ENCODE measurements at places on chromosomes 16 and 17. TPM values are rescaled to one million over a fixed set of nuclear protein-coding genes. Genes with fewer than 3 reads are reported as not detected.
A peak's percentile ranks its signal among the peaks of the same experiment; 100 is the strongest.

NPIPB13 gene
- polyA plus RNA-seq = 1.7 TPM

DNA sequence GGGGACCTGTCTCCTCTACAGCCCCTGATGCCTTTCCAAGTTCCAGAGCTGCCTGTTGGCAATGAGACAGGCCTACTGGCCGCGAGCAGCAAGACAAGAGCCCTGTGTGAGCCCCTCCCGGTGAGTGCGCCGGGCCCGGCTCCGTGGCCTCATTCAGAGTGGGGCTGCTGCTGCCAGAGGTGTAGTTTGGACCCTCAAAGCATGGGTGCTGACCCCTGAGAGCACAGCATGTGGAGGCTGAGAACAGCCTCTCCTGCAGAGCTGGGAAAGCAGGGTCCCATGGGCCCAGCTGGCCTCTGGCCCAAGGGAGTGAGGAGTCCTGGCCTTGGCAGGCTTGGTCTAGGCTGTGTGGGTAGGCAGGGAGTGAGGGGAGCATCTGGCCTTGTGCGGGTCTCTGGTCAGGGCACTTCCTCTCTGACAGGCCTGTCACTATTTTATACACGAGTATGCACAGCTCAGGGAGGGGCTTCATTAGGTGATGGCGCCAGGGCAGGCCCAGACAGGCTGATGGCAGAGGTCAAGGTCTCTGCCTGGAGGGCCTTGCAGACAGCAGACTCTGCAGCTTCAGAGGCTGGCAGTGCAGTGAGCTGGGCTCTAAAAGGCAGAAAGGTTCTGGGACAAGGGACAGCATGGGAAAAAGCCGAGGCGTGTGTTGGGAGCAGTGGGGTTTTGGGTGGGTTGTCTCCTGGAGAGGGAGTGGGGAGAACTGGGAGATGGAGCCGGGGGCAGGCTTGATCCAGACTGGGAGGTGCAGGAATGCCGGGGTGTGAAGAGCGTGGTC lies 43.4 kb downstream of the ADCY7 start:
- DNase-seq = no peak

DNA sequence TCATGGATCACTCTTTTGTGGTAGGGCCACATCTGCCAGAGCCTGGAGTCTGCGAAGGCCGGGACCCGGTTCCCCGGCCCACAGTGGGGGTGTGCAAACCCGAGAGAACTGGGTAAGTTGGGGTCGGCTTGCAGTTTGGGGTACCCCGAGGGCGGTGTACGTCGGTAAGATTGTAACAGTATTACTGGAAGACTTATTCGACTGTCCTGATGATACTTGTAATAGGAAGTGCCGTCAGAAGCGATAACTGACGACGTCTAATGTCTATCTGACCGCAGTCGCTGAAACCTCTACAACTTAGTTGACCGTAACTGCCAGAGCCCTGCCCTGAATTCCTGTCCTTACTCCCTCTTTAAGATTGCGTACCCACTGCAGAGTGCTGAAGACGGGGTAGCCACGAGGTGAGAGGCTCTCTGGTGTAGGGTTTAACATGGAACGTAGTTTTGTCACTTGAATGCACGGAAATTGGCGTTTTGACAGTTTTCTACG lies 24.0 kb downstream of the TRPV2 start:
- DNase-seq = no peak

CIBAR2 gene
- 0.31 TPM for polyA plus RNA-seq

GRCh38 chr17:6753006-6753445 lies 2.8 kb upstream of the XAF1 start:
- DNase-seq = peak; percentile 20

DNA sequence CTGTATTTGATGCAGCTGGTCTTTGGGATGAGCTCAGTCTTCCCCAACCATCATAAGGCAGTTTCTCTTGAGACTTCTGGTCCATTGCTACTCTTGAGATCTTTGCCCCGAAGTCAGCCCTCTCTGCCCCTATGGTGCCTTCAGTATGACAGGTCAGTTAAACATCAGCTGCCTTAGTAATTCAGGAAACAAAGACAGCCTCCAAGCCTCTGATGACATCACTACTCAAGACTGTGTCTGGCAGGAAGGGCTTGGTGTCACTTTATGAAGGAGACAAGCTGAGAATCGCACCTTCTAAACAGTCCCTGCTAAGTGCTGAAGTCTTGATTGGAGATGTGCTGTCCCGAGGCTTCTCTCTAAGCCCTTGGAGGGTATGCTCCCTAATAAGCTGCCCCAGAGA lies 104.9 kb upstream of the TBX2 start:
- no peak for DNase-seq

- DNase-seq = peak; percentile 93
These were observed 126.0 kb upstream of the CIBAR2 start for GRCh38 chr16:85238233-85238647.

DNA sequence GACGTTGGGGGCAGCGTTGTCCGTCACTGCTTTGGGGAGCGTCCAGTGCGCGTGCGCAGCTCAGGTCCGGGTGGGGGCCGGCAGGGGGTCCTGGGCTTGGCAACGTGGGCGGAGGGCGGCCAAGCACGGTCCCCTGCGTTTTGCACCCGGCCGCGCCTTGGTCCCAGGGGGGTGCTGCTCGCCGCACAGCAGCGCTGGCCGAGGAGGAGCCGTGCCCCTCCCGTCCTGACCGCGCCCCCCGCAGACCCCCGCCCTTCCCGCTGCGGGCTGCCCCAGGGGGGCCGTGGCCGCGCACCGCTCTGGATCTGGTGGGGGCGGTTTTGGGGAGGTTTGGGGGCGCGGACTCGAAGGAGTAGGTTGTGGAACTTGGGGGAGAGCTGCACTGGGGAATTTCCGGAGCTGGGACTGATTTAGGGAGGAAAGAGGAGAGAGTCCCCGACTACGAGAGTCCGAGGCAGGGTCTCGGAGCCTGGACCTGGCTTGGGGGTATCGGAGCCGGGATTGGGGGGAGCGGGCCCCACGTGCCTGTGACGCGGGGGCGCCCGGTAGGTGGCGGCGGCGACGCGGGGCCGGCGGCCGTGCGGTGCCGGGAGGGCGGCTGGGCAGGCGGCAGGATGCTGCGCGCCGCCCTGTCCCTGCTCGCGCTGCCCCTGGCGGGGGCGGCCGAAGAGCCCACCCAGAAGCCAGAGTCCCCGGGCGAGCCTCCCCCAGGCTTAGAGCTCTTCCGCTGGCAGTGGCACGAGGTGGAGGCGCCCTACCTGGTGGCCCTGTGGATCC lies at the start of gene SLC9A5:
SLC9A5 (plus strand) TSS at position 579 of the 777 bp plus-strand sequence; CDS start at position 615, 36 bp downstream.
- no peak for DNase-seq

DNA sequence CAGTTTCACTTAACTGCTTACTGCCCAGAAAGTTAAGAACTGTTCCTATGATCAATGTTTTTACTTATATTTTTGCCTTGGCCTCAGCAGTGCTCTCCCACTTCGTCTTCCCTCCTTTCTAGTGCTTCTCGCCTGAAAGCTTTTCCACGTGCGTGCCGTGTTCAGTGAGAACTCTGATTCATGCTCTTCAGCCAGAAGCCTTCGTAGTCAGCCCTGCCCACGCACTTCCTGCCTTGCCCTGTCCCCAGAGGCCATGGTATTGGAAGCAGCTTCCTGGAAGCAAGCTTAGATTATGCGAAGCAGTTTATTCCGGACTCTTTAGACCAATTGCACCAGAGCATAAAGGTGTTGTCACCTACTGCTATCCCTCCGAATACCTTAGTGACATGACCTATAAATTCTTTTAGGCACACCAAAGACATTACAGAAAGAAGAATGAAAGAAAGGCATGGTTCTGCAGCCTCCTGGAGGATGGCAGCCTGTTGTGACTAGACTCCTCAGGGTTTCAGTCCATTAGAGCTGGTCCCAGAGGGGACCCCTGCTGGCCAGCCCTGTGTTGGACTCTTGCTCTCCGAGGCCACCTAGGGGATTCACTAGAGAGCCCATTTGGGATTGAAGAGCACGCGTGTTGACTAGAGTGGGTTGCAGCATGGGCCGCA lies 105.2 kb downstream of the RPTOR start:
- DNase-seq = peak; percentile 45

DNA sequence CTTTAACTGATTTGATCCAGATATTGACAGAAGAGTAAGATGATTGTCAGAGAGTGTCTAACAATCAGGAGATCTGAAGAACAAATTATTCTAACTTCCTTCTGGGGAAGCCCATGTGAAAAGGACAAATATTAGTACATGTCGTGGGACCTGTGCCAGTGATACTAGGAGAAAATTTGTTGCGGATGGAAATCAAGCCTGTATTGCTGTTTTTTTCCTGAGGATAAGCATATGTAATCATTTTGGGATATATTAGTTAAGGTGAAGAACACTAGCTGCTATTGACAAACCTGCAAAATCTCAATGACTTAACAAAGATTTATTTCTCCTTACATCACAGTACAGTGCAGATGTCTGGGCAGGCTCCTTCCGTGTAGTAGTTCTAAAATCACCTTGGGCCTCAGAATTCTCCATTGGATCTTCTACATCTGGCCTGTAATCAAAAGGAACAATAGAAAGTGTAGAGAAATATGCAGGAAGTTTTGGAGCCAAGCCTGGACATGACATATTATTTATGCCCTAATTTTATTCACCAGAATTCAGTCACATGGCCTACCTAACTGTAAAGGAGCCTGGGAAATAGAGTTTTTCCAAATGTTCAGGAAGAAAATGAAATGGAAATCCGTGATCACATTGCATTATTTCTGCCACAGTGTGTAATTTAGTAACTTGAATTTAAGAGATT lies 58.3 kb downstream of the CYB561 start:
- no peak for DNase-seq
